ENCODE measurements at places on chromosomes 5 and 9. TPM values are rescaled to one million over a fixed set of nuclear protein-coding genes. Genes with fewer than 3 reads are reported as not detected.

Gene SPATA31A3
- total RNA-seq, result not detected

Gene CDH9
- total RNA-seq, result not detected

Gene HRCT1
- total RNA-seq, result 2.2 TPM

Gene PCDHAC2
- total RNA-seq, result 0.31 TPM

Gene NPR3
- total RNA-seq, result 24.3 TPM

Gene TAF7
- total RNA-seq, result 81.0 TPM

Gene THBS4
- 1.3 TPM for total RNA-seq

Gene NUTM2G
- not detected for total RNA-seq

Gene IL5
- total RNA-seq, result not detected

Gene LHX3
- total RNA-seq, result not detected

Gene CACNA1B
- not detected for total RNA-seq

Gene POU5F2
- total RNA-seq, result 0.53 TPM

Gene DTWD2
- total RNA-seq, result 5.2 TPM

Gene SH3RF2
- total RNA-seq, result 1.8 TPM

Gene NUTM2F
- total RNA-seq, result not detected

Gene SLC6A3
- not detected for total RNA-seq

Gene MCC
- 25.8 TPM for total RNA-seq

Gene LCN1
- total RNA-seq, result not detected

Gene NTNG2
- total RNA-seq, result 1.6 TPM

Data from aortic smooth muscle cell (primary cell).